ENCODE measurements at places on chromosomes 6 and 20.

DNA sequence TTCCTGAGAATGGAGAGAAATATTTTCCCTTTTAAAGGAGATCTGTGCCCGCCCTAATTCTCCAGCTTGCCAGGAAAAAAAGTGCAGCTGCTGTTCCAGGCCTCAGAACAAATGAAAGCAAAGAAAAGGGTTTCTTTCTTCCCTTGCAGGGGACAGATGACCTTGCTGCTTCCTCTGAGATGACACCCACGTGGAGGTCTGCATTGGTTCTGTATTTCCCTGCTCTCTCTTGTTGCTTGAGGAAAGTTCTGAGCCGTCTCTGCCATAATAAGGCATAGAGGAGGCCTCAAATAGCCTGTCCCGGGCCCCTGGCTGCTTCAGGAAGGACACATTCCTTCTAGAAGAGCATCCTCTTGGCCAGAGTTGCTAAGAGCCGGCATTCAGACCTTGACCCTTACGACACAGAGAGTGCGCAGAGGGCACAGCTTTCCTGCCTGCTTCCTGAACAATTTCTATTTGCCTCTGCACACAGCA is 501.8 kb upstream of the SULF2 start:
- peak; percentile 25 for DNase-seq

- DNase-seq: no peak
Measured at GRCh38 chr6:144955859-144956258, 670.7 kb downstream of the UTRN start.

- DNase-seq: no peak
Measured at GRCh38 chr6:27838945-27839625, 73.1 kb downstream of the OR2B2 start.

GRCh38 chr6:139029470-139030227 is 1.1 kb downstream of the ABRACL start:
- no peak for DNase-seq

DNA sequence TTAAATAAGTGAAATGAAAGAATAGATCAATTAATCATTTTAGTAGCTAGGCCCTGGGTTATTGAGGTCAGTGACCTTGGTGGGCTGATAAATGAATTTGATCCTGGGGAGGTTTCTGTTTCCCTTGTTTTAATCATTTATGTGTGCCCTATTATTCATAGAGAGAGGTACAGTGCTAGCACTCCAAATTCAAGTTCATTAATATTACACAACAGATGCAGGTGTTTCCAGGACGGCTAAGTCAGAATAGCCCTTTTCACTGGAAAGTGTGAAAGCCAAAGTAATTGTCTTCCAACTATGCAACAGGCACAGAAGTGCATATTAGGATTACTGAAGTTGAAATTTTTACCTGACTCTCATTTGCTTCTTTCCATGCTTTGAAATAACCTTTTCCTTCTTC is 61.7 kb upstream of the SGK1 start:
- no peak for DNase-seq

DNA sequence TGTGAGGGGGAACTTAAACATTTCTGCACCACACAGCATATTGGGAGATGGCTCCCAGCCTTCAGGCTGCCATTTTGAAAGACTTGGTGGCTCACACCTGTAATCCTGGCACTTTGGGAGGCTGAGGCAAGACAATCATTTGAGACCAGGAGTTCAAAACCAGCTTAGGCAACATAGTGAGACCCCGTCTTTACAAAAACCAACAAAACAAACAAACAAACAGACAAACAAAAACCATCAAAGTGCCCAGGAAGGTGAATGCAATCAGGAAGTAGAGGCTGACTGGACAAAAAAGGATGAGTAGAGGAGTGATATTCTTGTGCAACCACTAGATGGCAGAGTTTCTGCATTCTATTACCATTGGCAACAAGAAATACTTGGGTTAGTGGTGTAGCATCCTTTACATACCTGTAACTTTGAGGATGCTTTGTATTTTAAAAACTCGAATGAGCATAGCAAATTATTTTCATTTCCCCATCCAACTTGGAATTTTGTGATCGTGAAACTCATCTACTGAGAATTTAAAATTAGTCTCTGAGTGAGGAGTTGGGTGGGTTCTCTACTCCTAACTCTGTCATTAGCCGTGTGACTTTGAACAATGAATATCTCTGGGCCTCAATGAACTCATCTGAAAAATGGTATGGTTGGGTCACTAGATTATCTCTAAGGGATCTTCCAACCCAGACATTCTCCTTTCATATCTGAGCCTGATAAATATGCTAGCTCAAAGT is 84.4 kb downstream of the CRYBG1 start:
- peak; percentile 56 for DNase-seq

DNA sequence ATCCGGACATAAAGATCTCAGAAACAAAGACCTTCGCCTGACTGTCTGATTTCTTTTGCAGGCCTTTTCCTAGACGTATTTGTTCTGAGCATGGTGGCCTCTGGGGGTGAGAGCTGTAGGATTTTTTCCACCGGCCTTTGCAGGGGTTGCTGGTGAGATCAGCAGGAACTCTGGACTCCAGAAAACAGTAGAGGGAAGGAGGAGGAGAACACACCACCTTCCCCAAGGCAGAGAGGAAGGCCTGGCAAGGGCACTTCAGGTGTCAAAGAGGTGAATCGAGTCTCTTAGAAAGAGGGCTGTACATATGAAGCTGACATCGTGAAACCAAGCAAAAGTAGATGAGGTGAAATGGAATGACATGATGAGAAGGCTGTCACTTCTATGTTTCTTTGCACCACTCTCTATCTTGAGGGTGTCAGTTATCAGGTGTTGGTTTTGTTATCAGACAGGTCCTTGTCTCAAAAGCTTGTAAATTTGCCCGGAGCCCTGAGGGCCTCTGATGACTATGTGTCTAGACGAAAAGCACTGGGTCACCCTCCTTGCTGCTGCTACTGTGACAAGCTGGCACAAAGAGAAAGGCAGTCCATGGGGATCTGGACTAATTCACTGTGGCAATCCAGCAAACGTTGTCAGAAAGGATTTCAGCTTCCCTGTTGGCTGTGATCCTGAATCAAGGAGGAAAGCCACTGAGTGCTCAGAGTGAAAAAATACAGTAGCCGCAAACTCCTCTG is 91.3 kb upstream of the MAP3K7 start:
- DNase-seq: no peak

DNA sequence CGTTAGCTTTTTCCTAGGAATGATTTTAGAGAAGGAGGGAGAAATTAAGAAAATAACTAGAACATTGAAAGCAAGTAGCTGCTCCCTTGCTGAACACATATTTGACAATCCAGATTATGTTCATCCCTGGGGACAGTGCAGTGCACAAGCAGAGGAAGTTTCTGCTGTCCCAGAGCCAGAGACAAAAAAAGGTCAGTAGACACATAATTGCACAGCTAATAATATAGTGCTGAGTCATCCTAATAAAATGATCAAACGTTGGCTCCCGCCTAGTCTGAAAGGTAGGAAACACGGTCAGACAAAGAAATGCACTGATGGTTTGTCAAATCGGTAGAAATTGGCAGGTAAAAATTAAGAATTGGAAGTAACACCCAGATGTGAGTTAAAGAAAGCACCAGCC is 21.7 kb upstream of the SSTR4 start:
- DNase-seq: no peak
